ENCODE measurements at places on chromosomes 13 and 19.

GRCh38 chr19:16829010-16829821 is at the start of gene SIN3B:
TSS of gene SIN3B (plus strand) at chr19:16829398. CDS start at chr19:16829421, 23 bp downstream.
- DNase-seq: peak; percentile 80

- DNase-seq: no peak
Measured at GRCh38 chr13:26382366-26382765, 128.4 kb downstream of the CDK8 start.

GRCh38 chr19:18504886-18505610 is 16.8 kb downstream of the ELL start:
- no peak for DNase-seq

- no peak for DNase-seq
Measured at GRCh38 chr13:109781384-109782065, 4.9 kb downstream of the IRS2 start.

- DNase-seq: no peak
Measured at GRCh38 chr13:110014719-110015118, 228.3 kb upstream of the IRS2 start.

GRCh38 chr13:36432106-36432544 is at the start of gene CCNA1:
TSS of gene CCNA1 (plus strand) at chr13:36432495. CDS start at chr13:36433057, 562 bp downstream.
- DNase-seq: no peak

GRCh38 chr13:112895521-112896465 is 73.2 kb upstream of the MCF2L start:
- DNase-seq: no peak

DNA sequence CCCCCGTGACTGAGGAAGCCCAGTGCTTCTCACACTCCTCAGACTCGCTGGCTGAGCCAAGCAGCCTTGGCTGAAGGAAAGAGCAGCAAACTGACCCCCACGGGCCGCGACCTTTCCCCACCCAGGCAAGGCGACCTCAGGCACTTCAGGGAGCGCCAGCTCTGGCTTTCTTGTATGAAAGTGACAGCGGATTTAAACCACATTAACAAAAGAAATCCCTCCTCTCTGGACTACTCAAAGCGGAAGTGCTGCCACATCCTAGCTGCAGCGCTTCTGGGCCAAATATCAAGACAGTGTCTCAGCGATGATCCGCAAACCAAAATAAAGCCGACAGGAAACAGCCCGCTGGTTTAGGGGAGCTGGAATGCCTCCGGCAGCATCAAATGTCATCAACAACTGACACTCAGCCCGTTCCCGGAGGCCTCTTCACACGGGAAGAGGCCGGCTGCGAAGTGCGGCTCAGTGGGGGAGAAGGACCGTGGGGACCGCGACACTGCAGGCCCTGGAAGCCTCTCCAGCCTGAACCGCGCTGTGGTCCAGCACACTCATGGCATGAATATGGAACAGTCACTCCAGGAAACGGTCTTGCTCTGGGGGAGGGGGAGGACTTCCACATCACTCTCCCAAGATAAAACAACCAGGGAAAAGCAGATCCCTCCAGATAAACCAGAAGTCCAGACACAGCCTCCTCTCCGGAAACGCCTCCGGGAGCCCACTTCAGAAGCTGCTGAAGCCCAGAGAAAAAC is 1.4 kb downstream of the RASA3 start:
- DNase-seq: no peak

DNA sequence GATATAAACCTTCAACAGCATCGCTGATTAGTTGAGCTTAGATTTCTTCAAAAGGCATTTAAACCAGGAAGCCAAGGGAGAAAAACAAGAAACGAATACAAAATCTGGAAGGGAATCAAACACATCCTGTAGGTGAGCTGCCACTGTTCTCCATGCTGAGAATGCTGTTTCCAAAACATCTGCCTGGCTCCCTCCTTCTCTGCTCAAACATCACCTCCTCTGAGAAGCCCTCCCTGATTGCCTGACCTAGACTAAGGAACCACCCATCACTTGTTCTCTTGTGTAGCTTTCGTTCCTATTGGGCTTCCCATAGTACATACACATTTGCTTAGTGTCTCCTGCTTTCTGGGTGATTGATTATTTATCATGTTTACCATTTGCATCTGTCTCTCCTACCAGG is 152.7 kb downstream of the CACNA1A start:
- DNase-seq: no peak

DNA sequence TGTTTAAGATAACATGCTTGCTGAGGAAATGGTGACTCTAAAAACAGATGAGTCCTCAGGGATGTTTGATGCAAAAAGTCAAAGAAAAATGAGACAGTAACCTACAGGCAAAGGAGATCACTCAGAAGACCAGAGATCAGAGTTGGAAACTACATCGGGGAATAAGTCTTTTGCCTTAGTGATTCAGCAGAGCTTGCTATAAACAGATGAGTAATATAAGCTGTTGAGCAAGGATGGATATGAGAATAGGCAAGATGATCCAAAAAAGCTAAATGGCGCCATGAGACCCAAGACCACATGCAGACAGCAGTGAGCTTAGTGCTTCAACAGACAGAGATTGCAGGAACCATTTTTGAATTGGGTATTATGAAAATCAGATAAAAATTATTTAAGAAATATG is 168.6 kb downstream of the POSTN start:
- no peak for DNase-seq

- DNase-seq: no peak
Measured at GRCh38 chr13:21736926-21737325, 66.1 kb downstream of the FGF9 start.

- DNase-seq: no peak
Measured at GRCh38 chr13:48648446-48648845, 5.3 kb upstream of the CYSLTR2 start.

GRCh38 chr13:23679220-23679619 is 109.0 kb downstream of the TNFRSF19 start:
- no peak for DNase-seq

DNA sequence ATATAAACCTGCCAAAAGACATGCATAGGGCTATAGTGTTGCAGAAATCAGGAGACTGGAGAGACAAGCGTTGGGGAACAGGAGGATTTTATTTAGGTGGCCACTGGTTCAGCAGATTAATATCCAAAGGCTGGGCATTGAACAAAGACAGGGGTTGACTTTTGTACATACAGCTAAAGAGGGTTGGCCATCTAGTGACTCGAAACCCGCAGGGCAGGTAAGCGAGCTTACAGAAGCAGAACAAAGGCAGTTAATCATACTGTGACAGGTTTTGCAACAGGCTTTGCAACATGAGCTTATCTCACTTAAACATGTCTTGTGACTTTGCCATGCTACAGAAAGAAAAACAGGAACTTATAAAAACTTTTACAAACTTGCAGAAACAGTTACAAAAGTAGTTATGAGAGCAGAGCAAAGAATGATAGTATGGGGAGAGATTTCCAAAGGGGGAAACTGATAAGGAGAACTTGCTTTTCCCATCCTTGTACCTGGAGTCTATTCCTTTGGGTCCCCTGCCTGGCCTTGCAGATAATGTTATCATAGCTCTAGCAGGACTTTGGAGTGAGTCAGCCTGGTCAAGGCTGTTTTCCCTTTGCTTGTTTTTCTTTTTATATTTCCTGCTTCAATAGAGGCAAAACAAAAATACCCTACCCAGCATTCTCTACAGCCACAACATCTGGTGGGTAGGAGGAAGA is 234.2 kb downstream of the PCDH17 start:
- DNase-seq: no peak

DNA sequence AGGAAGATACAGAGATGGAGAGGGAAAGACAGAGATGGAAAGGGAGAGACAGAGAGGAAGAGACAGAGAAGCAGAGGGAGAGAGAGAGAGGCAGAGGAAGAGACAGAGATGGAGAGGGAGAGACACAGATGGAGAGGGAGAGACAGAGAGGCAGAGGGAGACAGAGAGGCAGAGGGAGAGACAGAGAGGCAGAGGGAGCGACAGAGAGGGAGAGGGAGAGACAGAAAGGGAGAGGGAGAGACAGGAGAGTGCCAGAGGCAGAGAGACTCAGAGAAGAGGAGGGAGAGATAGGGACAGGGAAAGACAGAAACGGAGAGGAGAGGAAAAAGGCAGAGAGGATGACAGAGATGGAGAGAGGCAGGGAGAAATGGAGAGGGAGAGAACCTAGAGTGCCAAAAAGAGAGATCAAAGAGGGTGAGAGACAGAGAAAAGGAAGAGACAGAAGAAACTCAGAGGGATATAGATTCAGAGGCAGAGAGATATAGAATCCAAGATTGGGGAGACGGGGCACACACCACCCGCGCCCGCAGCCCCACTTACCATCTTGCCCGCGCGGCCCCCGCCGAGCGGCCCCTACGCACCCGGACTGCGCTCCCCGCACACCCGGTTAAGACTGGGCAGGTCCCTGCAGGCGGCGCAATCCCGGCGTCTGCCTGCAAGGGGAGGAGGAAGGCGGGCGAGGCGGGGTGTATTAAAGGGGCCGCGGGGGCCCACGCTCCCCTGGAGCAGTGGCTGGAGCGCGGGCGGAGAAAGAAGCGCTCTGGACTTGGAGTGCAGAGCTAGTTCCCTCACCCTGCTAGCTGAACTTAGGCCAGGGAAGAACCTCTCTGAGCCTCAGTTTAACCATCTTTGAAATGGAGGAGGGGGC is 10.7 kb downstream of the TM6SF2 start:
- no peak for DNase-seq

DNA sequence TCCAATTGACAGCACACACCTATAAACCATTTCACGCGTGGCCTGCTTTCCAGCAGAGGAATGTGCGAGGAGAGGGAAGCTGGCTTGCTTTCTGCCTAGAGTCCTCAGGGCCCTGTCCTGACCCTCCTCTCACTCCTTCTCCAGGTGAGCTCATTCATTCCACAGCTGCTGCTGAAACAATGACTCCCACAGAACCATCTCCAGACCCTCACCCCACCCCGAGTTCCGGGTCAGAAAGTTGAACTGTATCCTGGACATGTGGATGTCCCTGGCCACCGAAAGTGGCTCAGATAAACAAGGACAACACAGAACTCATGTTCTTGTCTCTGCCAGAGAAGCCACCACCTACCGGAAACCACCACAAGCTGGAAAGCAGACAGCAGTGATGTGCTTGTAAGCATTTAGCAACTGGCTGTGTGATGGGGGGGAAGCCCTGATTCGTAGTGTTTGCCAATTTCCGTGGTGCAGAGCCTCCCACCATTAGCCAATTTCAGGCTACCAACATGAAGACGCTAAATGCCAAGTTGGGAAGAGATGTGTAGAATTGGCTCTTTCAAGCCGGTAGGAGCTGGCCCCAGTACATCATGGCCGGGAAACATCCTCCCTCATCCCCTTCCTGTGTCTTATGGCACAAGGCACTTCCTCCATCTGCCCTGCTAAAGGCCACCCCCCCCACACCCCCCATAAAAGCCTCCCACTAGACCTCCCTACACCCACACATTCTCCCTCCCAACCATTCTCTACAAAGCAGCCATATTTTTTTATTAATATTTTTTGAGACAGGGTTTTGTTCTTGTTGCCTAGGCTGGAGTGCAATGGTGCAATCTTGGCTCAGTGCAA is 5.0 kb downstream of the SYCE2 start:
- peak; percentile 26 for DNase-seq

DNA sequence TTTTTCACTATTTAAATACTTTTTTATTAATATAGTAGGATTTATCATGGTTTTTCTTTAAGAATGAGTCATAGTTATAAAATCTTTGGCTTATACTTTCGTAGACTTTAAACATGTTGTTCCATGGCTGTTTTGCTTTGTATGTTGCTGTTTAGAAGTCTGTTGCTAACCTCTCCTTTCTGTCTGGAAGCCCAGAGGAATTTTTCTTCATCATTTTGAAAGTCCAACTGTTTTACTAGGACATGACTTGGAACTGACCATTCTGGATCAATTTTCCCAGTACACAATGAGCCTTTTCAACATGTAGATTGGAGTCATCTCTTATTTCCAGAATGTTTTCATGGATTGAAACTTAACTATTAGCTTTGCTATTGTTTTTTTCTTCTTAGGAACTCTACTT is 7.9 kb downstream of the CAB39L start:
- DNase-seq: no peak

DNA sequence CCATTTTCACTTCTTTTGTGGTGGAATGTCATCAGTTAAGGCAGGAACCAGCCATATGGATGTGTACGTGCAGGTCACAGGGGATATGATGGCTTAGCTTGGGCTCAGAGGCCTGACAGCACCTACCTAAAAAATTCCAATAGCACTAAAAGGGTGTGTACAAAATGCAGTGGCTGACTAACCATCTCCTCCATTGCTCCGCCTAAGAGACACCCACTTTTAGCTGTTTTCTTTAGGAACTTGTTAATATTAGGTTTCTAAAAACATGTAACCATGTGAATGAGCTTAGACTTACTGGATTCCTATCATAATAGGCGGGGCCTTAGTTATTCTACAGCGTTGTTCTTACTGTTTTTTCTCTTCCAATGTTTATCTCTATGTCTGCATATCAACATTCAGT is 25.8 kb downstream of the GP6 start:
- DNase-seq: no peak

DNA sequence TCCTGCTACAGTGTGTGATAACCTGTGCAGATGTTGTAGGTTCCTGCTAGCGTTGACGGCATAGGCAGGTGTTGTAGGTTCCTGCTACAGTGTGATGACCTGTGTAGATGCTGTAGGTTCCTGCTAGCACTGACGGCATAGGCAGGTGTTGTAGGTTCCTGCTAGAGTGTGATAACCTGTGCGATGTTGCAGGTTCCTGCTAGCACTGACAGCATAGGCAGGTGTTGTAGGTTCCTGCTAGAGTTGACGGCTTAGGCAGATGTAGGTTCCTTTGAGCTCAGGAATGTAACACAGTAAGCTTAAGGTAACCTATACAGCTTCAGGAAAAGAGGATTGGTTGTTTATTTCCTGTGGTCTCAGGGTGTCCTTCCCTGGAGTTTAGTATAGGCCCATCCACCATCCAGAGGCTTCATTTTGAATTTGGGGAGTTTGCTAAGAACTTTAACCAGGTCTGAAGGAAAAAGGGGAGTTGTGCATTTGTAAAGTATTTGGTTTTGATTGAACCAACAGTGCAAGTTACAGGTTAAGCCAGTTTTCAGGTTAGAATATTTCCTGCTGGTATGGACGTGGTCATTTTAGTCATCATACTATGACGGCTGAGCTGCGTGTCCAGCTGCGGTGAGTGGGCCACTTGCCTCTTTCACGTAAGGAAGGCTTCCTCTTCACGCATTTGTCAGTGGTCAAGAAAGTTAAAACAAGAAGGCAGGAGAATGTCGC is 53.8 kb downstream of the ATP11A start:
- DNase-seq: no peak

- no peak for DNase-seq
Measured at GRCh38 chr13:45799451-45799850, 52.1 kb downstream of the SIAH3 start.

DNA sequence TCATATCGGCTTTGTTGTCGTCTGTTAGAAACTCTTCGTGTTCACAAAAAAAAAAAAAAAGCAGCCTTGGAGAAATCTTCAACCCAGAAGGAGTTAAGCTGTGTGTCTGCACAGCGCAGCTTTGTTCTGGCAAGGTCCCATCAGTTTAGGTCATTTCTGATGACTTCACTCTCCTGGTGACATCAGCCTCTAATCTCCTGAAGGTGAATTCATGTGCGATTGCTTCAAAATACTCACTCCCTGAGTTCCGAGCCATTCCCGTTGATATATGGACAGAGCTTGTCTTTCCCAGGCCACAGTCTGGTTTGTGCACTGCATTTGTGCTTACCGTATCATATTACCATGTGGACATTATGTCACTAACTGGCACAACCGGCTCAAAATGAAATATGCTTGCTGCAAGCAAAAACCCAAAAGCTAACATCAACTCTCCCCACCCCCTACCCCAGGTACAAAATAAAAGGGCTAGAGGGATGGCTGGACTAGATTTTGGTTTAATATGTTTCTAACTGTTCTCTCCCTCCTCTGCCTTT is 342.4 kb downstream of the KCNRG start:
- DNase-seq: no peak
